Karpas-422 (cell line): ENCODE measurements at places on chromosomes 2 and 18. TPM values are rescaled to one million over a fixed set of nuclear protein-coding genes. Genes with fewer than 3 reads are reported as not detected.

GRCh38 chr2:214651451-214651850, 158.0 kb downstream of the BARD1 start:
- no peak for DNase-seq
- no peak overlapping the region for H3K27ac ChIP-seq
- no peak overlapping the region for H3K4me3 ChIP-seq

- H3K27me3 ChIP-seq = no peaks in the 10 kb centered on the region
- no peaks in the 10 kb centered on the region; the same call in 1 of the 2 replicates for H3K36me3 ChIP-seq
- no peak overlapping the region for H3K4me3 ChIP-seq
- H3K4me1 ChIP-seq = peaks cover 5% of the 10 kb centered on the region; the same call in 1 of the 2 replicates
- DNase-seq = no peak
- no peak overlapping the region for H3K27ac ChIP-seq
Measured at GRCh38 chr2:45102579-45103117, 93.4 kb upstream of the SIX2 start.

DNA sequence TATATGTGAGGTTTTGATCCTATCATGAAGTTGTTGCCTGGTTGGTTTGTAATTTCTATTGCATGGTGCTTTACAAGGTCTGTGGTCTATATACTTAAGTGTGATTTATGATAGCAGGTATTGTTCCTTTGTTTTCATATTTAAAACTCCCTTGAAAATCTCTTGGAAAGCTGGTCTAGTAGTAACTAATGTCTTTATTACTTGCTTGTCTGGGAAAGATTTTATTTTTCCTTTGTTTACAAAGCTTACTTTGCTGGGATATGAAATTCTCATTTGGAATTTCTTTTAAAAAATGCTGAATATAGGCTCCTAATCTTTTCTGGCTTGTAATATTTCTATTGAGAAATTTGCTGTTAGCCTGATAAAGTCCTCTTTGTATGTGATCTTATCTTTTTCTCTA, 862.9 kb upstream of the NXPH2 start:
- no peaks in the 10 kb centered on the region for H3K27me3 ChIP-seq
- H3K27ac ChIP-seq = no peak overlapping the region
- H3K36me3 ChIP-seq = no peaks in the 10 kb centered on the region
- no peak for DNase-seq

- H3K27ac ChIP-seq = peak overlapping the region; percentile 26; the same call in 1 of the 2 replicates
- peaks cover 63% of the 10 kb centered on the region for H3K4me1 ChIP-seq
- no peaks in the 10 kb centered on the region for H3K27me3 ChIP-seq
Measured at GRCh38 chr2:64685430-64685829, 31.7 kb upstream of the SERTAD2 start.

DNA sequence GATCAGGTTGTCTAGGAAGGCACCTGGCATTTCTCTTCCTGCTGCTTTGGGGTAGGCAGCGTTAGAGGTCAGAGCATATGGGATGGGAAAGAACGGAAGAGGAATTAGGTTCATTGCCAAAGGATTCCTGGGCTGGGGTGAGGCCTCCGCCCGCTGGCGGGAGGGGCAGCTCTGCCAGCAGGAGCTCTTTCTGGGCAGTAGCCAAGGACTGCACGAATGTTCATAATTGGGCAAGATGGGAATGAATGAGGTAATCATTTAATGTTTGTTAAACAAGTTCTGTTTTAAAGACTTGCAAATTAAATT, 253.9 kb downstream of the AGAP1 start:
- no peak for DNase-seq
- H3K27ac ChIP-seq = no peak overlapping the region
- no peaks in the 10 kb centered on the region for H3K4me1 ChIP-seq
- no peaks in the 10 kb centered on the region for H3K36me3 ChIP-seq
- H3K4me3 ChIP-seq = no peak overlapping the region
- no peaks in the 10 kb centered on the region for H3K27me3 ChIP-seq

Gene NCK2
- total RNA-seq = 0.30 and 4.1 TPM in 2 replicates

Gene SPP2
- not detected in 2 replicates for total RNA-seq

DNA sequence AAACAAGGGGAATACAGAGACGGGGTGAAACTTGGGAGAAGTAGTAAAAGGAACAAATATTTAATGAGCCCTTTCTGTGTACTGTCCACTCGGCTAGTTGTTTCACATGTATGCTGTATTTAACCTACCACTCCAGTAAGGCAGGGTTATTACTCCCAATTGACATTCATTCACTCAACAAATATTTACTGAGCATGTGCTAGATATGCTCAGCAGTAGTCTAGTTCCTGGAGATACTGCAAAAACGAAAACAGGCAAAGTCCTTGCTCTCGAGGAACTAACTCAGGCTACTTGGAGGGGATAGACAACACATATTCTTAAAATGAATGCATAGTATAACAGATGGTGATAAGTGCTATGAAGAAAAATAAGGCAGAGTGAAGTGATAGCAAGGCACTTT, 207.3 kb downstream of the SS18 start:
- H3K27ac ChIP-seq = no peak overlapping the region
- H3K36me3 ChIP-seq = no peaks in the 10 kb centered on the region
- H3K4me1 ChIP-seq = no peaks in the 10 kb centered on the region
- DNase-seq = no peak
- H3K27me3 ChIP-seq = no peaks in the 10 kb centered on the region
- no peak overlapping the region for H3K4me3 ChIP-seq

- no peak overlapping the region for H3K4me3 ChIP-seq
- no peak for DNase-seq
- no peaks in the 10 kb centered on the region for H3K27me3 ChIP-seq
- peaks cover 10% of the 10 kb centered on the region for H3K4me1 ChIP-seq
- no peak overlapping the region for H3K27ac ChIP-seq
Measured at GRCh38 chr2:80016171-80016570, 288.4 kb downstream of the LRRTM1 start.

- no peaks in the 10 kb centered on the region for H3K36me3 ChIP-seq
- DNase-seq = no peak
- H3K27me3 ChIP-seq = no peaks in the 10 kb centered on the region
- no peaks in the 10 kb centered on the region for H3K4me1 ChIP-seq
- no peak overlapping the region for H3K4me3 ChIP-seq
Measured at GRCh38 chr2:18475884-18476283, 84.6 kb downstream of the RDH14 start.

Gene ICOS
- not detected in 2 replicates for total RNA-seq

DNA sequence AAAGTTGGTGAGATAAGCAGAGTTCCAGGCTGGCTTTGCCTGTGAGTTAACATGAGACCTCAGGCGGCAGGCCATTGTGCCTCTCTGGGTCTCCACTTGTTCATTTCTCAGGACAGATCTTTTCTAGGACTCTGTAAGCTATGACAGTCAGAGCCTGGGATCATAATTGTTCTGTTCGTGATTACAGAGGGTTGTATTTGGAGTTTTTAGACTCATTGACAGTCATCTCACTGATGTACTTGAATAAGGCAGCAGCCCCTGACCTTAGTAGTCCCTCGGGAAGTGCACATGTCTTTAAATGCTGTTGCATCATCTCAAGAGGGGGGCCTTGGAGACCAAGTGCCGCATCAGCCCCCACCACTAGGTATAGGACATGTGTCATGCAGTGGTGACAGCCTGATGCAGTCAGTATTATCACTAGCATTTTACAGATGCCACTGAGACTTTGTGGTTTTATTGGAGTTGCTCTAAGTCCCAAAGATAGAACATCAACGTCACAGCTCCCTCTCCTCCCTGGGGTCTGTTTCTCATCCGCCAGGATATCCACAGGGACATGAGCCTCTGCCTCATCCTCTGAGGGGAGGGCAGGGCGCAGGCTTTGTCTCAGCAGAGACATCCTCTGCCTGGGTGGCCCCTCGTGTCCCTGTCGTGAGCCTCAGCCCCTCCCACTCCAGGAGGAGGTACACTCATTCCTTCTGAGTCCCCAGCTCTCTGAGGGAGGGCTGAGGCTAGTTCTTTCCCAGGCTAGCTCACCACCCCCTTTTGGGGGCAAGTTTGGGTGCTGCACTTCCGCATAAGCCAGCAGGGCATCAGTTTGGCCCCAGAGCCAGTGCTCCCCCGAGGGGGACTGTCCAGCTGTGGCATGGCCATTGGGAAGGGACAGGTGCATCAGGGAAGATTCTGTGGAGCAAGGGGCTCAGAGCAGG, 14.1 kb downstream of the GLI2 start:
- peaks cover 27% of the 10 kb centered on the region for H3K4me1 ChIP-seq
- no peak for DNase-seq
- no peaks in the 10 kb centered on the region for H3K36me3 ChIP-seq
- no peak overlapping the region for H3K27ac ChIP-seq
- no peaks in the 10 kb centered on the region for H3K27me3 ChIP-seq

Gene TXNDC2
- not detected in 2 replicates for total RNA-seq

DNA sequence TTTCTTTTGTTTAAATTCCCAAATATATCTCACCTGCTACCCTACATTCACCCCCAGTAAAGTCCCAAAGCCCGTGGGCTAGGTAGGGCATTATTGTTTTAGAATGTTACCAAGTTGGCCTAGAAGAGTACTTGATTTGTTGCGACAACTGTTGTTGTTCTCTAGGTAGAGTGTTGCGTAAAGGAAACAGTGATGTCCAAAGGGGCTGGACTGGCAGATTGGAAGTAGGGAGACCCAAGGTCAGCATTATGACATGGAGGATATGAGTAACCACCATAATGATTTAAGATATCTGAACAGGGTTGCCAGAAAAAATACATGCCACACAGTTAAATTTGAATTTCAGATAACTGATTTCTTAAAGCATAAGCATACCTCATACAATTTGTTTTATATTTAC, 39.2 kb downstream of the SCN1A start:
- no peak overlapping the region for H3K27ac ChIP-seq
- H3K4me3 ChIP-seq = no peak overlapping the region
- H3K36me3 ChIP-seq = no peaks in the 10 kb centered on the region
- DNase-seq = no peak
- no peaks in the 10 kb centered on the region for H3K4me1 ChIP-seq
- H3K27me3 ChIP-seq = no peaks in the 10 kb centered on the region; the same call in 1 of the 2 replicates

DNA sequence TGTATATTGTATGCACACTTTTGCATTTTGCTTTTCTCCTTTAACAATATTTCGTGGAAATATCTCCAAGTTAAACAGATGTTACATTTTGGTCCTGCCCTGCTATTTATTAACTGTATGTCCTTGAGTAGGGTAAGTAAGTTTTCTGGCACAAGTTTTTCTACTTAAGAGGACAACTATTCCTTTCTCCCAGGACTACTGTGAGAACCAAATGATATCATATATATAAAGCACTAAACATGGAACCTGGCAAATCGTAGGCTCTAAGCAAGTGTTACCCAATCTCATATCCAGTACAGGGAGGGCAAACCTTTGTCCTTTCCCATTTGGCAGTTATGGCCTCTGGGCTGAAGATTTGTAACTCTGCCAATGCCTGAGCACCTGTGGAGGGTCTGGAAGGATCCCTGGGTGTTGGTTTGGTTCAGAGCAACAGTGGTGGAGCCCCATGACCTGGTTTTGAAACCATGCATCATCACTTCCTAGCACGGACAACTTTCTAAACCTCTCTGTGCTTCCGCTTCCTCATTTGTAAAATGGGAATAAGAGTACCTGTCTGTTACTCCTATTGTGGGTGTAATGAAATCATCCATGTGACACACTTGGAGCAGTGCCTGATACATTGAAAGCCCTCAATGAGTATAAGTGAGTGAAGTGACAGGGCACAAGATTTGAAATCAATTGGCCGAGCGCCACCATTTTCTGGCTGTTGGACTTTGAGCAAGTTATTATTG, 28.3 kb upstream of the ICOS start:
- no peaks in the 10 kb centered on the region for H3K4me1 ChIP-seq
- DNase-seq = no peak
- no peaks in the 10 kb centered on the region for H3K36me3 ChIP-seq
- H3K4me3 ChIP-seq = no peak overlapping the region

- no peak overlapping the region for H3K4me3 ChIP-seq
- H3K36me3 ChIP-seq = no peaks in the 10 kb centered on the region
- DNase-seq = no peak
- peaks cover 21% of the 10 kb centered on the region for H3K4me1 ChIP-seq
Measured at GRCh38 chr2:205637320-205637602, 45.0 kb upstream of the NRP2 start.

- peaks cover 63% of the 10 kb centered on the region for H3K4me1 ChIP-seq
- no peaks in the 10 kb centered on the region for H3K27me3 ChIP-seq
- no peak overlapping the region for H3K4me3 ChIP-seq
- H3K36me3 ChIP-seq = no peaks in the 10 kb centered on the region
- peak overlapping the region; percentile 82 for H3K27ac ChIP-seq
Measured at GRCh38 chr2:12071318-12071717, 324.9 kb downstream of the LPIN1 start.

- no peak overlapping the region for H3K4me3 ChIP-seq
- no peaks in the 10 kb centered on the region for H3K36me3 ChIP-seq
- peaks cover 5% of the 10 kb centered on the region for H3K4me1 ChIP-seq
- no peaks in the 10 kb centered on the region; the same call in 1 of the 2 replicates for H3K27me3 ChIP-seq
- no peak overlapping the region for H3K27ac ChIP-seq
- DNase-seq = no peak
Measured at GRCh38 chr2:171247741-171248662, 87.3 kb upstream of the TLK1 start.

Gene NEU2
- total RNA-seq = not detected in 2 replicates

- no peaks in the 10 kb centered on the region for H3K4me1 ChIP-seq
- DNase-seq = no peak
- H3K27ac ChIP-seq = no peak overlapping the region
Measured at GRCh38 chr2:16135196-16135912, 195.0 kb downstream of the MYCN start.

GRCh38 chr2:88543541-88544057, 83.7 kb downstream of the EIF2AK3 start:
- H3K36me3 ChIP-seq = no peaks in the 10 kb centered on the region
- H3K4me3 ChIP-seq = no peak overlapping the region
- no peaks in the 10 kb centered on the region for H3K4me1 ChIP-seq
- no peaks in the 10 kb centered on the region for H3K27me3 ChIP-seq

Gene ADCYAP1
- total RNA-seq = not detected in 2 replicates

DNA sequence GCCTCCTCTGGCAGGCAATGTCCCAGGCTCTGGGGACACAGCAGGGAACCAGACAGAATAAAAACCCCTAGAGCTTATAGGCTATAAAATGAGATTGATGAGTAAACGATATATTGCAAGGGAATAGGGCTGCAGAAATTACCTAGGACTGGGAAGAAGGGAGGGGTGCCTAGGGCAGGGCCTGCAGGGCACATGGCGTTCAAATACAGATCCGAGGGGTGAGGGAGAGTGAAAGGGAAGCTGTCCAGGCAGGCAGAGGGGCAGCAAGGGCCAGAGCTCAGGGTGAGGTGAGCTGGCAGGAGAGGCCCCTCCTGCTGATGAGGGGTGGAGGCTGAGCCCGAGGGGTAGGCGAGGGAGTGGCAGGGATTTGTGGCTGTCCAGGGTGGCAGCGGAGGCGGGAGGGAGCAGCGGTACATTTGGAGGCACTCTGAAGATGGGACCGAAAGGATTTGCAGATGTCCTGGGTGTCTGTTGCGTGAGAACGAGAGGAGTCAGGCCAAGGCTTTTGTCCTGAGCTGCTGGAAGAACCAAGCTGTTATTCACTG, 33.7 kb downstream of the KCNIP3 start:
- H3K36me3 ChIP-seq = no peaks in the 10 kb centered on the region
- no peak overlapping the region for H3K27ac ChIP-seq
- DNase-seq = no peak

- no peaks in the 10 kb centered on the region for H3K27me3 ChIP-seq
- H3K27ac ChIP-seq = no peak overlapping the region
- H3K4me3 ChIP-seq = no peak overlapping the region
- no peak for DNase-seq
- H3K36me3 ChIP-seq = no peaks in the 10 kb centered on the region
Measured at GRCh38 chr18:25005541-25006403, 346.2 kb downstream of the ZNF521 start.
